ENCODE measurements at places on chromosomes 7 and 10.

DNA sequence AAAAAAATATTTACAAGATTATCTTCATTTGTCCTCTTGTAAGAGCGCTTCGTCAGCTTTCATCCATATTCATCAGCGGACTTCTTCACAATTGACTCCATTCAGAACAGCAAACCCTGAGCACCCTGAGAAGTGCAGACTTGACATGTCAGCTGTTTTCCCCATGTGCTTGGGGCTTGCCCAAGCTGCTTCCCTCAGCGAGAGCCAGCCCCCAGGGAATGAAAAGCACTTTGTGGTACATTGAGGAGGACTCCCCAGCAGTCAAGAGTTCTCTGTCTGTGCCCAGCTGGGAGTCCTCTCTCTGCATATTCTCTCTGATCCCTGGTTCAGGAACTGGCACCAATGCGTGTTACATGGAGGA is 22.7 kb downstream of the HKDC1 start:
- DNase-seq, result no peak

GRCh38 chr10:35925493-35925892 is 283.4 kb upstream of the FZD8 start:
- no peak for DNase-seq

DNA sequence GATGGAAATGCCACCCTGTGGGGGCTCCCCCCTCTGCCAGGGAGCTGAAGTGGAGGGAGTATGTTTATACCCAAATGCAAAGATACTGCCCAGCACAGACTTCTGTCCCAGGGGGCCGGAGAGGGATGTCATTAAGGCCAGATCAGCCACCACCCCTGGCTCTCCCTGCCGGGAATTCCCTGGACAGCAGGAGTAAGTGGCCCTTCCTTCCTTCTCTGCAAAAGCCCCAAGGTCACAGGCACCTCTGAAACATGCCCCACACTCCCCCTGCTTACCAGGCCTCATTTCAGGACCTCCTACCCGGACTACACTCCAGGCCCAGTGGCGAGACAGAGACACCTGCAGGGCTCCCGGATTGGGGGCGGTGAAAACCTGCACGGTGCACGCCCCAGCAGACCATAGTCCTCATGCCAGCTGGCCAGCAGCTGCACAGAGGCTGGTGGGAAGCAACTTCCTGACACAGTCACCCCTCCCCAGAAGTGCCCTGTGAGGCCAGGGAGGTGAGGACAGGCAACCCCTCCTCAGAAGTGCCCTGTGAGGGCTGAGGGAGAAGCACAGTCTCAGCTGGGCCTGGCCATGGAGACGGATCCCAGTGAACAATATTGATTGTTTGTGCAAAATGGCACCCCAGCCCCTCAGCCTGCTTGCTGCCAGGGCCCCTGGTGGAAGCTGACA is 33.0 kb upstream of the RET start:
- DNase-seq, result no peak

- no peak for DNase-seq
These were observed 39.5 kb downstream of the LRMDA start for GRCh38 chr10:75470901-75471300.

DNA sequence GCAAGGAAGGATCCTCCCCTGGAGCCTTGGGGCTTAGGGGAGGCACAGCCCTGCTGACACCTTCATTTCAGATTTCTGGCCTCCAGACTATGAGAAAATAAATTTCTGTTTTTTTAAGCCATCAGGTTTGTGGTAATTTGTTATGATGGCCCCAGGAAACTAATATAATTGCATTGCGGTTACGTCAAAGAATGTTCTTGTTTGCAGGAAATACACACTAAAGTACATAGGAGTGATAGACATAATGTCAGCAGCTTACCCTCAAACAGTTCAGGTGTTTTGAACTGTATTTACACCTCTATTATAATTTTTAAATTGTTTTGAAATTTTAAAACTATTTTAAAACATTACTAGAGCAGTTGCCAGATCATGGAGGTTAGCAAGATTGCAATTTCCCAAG is 12.6 kb upstream of the FHIP2A start:
- DNase-seq, result no peak

- no peak for DNase-seq
These were observed 29.7 kb upstream of the GPAM start for GRCh38 chr10:112213098-112213823.
